Omental fat pad (tissue), 4 donors: ENCODE measurements at places on chromosomes 1 and 21.

DNA sequence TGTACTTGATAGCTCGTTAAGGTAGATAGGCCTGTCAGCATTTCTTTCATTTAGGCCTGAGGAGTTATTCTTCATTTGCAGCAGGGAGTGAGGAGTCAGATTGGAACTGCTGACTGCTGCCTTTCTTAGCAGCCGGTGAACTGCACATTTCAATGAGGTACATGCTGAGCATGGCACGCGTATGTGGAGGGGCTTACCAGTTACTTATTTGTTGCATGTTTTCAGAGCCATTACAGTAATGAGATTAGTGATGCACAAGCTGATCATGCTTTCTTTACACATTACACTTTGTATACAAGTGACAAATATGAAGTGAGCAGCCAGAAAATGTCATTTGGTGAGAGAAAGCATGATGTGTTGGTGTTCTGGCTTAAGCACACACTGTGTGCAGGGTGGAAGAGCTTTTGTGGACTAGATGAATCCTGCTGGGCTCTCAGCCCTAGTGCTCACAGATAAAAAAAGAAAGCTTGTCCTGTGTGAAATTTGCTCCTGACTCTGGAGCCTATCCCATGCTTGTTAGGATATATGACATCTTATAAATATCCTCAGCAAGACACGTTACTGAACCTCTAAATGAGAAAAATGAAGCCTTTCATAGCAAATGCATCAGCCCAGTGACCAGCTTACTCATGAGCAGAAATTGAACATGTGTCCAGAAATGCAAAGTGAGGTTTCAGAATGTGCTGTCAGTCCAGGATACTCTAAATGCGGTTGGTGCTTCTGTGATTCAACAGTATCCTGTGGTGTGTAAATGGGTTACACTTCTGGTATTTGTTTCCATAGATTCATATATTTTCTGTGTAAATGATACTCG lies 574.7 kb upstream of the ADGRL2 start:
- DNase-seq, result no peak

DNA sequence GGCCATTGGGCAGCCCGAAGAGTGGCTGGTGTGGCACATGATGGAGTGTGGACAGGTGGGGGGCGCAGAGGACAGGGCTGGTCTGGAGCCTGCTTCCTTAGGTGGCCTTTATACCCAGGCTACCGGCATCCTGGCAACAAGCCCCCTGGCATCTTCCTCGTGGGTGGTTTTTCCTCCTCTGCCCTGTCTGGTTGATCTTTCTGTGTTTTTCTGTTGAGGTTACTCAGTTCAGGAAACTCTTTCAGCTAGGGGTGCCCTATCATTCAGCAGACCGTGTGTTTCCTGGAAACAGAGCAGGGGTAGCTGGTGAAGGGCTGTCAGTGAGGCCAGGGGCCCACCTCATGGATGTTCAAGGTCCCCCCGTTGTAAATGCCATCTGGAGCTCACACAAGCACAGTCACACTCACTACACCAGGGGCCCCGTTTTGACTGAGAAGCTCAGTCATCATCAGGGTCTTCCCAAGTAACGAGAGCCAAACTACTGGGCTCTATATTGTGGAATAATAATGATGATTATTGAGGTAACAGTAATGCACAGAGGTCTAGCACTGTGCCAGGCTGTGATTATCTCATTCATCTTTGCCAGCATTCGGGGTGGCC lies at the start of gene KRTAP12-4:
Gene KRTAP12-4 (minus strand): TSS at position 84 of the 600 bp plus-strand sequence. CDS start 45 bp downstream, at position 39.
- DNase-seq, result no peak

GRCh38 chr1:198500096-198500495 lies 40.4 kb downstream of the ATP6V1G3 start:
- no peak for DNase-seq

DNA sequence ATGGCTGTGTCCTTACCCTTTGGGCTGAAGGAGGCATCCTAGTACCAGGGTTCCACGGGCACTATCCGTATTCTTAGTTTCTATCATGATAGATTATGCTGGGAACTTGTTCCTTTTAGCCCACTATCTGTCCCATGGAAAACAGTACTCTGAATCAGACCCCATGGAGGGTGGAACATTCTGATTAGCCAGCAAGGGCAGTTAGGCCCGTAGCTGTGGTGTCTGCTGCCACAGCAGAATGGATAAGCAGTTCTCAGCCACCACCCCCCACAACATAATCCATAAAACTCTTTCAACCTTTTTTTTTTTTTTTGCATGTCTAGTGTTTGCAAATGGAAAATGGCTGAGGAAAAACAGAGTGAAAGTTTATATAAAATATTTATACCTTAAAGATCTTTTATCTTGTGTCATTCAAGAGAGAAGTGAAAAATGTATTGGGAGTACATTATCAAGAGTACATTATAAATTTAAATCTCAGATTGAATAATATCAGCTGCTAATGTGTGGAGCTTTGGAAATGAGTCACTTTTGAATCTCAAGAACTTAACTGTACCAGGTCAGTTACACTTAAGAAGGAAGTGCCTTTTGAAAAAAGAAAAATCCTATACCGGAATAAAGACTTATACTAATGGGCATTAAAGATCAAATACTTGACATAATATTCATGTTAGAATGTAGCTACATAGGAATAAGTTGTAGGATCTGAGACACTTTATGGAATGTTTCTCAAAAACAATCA lies 80.3 kb downstream of the NFIA start:
- DNase-seq, result no peak

GRCh38 chr1:25871704-25872494 lies 3.6 kb downstream of the PAQR7 start:
- no peak for DNase-seq

DNA sequence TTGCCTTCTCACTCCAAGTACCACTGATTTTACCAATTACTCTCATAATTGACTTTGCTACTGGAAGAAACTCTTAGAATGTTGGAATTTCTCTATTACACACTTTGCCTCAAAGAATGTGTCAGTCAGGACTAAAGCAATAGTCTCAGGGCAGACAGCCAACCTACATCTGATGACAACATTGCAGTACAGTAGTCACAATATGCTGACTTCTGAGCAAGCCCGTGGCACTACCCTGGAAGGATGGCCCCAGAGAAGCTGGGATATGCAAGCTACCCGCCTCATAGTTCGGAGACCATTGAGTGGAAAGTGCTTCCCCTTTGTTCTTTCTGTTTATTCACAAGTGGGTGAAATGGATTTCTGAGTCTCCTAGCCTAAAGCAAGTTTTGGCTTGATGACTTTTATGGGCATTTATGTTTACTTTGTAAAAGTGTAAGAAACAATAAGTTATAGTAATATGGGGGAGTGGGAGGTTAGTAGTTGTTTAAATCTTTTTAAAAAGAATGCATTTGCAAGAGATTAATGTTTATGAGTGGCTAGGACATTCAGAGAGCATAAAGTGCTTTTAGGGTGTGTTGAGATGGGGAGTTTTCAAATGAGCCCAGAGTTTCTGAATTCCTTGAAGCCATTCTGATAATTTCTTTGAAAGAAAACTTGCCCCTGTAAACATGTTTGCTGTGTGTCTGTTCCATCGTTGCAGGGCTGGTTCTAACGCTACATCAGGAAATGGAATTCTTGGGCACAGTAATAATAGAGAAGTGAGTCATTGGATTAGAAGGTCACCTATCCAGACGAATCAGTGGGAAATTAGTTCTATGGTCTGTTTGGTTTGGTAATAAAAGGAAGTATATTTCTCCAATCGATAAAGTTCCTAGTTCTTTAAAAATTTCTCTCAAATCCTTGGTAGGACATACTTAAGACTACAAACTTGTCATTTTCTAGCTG lies 63.8 kb downstream of the LMO4 start:
- DNase-seq, result no peak

- no peak for DNase-seq
Measured at GRCh38 chr1:157771661-157772425, 5.1 kb downstream of the FCRL2 start.

DNA sequence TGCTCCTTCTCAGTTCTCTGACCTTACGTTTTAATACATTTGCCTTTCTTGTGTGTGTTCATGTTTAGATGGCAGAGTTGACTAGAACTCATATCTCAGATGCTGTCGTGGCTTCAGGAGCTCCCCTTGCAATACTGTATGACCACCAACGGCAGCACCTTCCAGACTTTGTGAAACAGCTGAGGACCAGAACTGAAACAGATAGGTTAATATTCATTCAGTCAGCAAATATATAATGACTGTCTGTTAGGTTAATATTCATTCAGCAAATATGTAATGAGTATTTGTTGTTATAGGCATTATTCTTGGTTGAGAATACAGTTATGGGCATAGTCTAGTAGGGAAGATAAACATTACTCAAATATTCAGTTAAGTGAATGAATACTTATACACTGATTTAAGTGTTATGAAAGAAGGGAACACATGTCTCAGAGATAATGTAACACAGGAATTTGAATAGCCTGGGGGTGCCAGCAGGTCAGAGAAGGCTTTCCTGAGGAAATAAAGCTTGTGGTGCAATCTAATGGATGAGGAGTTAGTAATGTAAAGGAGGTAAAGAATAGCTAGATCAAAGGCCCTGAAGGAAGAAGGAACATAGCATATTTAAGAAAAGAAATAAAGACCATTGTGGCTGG lies 88.5 kb downstream of the CEP350 start:
- no peak for DNase-seq

DNA sequence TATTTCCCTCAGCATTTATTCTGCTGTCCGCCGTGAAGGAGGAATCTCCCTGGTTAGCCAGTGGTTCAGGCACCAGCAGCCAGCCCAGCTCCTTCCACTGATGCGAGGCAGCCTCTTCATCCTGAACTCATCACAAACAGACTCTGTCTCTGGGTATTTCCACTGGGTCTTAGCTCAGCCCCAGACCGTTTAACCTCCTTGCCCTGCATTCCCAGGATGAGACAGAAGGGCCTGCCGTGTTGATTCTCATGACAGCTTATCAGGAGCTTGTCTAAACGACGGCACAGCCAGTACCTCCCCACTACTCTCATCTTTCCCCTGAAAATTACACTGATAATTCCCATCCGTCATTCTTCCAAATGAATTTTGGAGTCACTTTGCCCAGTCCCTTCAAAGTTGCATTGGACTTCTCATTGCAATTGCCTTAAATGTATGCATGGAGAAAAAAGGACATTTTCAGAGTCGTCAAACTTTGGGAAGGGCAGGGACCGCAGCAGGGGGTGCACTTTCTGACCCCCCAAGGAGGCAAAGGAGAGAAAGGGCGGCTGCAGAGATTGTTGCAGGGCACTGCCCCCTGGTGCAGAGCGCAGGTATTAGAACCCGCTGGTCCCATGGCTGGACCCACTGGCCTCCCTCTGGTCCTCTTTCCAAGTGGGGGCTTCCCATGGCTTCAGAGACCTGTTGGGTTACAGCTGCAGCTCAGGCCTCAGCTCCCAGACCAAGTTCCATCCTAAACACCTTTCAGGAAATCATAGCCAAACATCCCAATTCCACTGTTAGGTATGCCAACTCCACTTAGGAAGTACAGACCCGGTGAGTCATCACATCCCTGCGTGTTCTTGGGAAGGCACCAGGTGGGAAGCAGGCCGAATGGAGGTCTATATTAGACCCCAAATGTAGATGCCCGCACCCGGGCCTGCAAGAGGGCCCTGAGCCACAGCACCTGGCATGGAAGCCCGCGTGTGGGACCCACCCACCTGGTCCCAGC lies 3.7 kb upstream of the MEGF6 start:
- no peak for DNase-seq

- DNase-seq, result no peak
Measured at GRCh38 chr1:24970399-24970753, 40.3 kb upstream of the RUNX3 start.

DNA sequence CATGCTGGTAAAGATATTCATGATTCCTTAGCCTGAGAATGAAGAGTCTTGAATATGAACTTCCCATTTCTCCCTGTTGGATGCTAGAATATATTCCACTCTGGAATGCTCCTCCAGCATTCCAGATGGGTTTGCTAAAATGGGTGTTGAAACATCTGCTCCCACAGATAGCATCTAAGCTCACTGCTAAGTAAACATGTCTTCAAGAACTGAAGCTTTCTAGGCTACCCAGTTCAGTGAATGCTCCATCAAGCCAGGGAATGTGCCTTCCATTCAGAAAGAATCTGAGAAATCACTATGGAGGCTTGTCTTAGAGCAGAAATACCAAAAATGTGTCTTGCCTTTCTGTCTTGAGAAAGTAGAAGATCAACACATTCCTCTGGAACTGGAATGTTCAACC lies 81.1 kb downstream of the TNFSF18 start:
- DNase-seq, result no peak

DNA sequence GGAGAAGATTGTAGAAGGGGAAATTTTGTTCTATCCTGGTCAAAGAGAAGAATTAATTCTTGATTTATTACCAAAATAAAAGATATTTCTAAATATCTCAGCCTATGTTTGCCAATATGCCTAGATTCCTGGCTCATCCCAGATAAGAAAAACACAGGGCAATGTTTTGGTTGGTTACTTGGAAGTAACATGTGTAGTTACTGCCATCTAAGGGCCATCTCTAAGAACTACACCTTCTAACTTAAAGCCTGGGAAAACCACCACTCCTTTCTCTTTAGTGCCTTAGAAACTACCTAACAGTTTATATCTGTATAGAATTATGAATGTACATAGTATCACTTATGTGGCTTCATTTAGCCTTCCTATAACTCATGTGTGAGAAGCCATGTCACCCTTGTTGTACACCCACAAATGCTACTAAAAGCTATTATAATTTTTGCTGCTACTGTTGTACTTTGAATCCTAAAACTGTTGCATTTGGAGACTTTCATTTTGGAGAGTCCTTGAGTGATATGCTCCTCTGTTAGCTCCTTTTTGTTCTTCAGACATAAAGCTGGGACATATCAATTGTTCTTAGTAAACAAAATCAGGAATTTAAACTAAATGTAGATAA lies 4.5 kb downstream of the AIM2 start:
- DNase-seq, result no peak

DNA sequence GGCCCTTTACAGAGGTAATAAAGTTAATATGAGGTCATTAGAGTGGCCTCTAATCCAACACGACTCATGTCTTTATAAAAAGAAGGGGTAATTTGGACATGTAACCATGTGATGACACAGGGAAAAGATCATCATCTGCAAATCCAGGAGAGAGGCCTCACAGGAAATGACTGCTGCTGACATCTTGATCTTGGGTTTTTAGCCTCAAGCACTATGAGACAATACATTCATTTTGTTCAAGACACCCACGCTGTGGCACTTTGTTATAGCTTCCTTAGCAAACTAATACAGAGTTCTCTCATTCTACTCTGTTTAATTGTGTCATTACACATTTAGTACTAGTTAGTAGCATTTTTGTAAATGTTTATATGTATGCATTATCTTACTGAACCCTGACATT lies 64.0 kb upstream of the RUNX1 start:
- no peak for DNase-seq

GRCh38 chr1:224430511-224431113 lies 4.0 kb downstream of the WDR26 start:
- DNase-seq, result no peak

DNA sequence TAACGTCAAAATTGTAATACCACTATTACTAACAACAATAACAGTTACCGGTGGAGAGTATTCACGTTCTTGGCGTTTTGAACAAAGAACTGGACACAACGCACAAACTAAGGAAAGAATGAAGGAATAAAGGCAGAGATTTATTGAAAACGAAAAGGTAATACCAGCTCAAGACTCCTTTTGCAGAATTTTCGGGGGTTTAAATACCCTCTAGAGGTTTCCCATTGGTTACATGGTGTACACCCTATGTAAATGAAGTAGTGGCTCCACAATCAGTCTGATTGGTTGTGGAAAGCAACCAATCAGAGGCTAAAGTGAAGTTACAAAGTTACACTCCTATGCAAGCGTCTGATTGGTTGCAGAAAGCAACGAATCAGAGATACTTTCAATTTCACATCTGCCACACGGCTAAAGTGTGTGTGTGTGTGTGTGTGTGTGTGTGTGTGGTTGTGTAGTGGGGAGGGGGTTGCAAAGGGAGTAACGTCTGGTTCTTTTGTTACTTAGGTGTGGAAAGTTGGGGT lies 1.1 kb upstream of the GTF2B start:
- no peak for DNase-seq
